ENCODE measurements at places on chromosomes 11 and 22.

DNA sequence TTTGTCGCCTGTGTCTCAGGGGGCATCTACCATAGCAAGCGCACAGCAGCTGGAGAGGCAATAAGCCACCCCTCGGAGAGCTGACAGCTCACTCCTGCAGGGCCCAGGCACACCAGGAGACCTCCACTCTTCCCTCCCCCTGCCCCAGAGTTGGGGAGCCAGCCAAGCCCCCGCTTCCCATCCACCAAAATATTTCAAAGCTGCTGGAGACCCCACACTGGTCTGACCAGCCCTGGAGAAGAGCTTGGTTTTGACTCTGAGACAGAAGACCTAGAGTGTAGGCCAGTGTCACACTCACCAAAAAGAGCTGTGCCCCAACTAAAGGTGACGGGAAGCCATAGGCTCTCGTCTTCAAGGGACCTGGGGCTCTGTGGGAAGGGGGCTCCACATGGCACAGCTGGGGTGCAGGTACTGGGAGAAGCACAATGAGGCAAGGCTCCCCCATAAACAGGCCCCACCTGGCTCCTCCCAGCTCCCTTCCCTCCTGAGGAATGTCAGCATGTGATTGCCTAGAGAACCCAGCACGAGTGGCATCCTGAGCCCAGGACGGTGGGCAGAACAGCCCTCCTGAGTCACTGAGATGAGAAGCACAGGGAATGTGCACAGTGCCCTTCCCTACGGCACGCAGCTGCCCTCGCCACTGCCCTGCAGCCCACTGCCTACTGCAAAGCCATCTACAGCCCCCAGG is 5.8 kb upstream of the GNAZ start:
- DNase-seq, result no peak

- no peak for DNase-seq
Measured at GRCh38 chr11:9095421-9095820, 4.0 kb upstream of the SCUBE2 start.

DNA sequence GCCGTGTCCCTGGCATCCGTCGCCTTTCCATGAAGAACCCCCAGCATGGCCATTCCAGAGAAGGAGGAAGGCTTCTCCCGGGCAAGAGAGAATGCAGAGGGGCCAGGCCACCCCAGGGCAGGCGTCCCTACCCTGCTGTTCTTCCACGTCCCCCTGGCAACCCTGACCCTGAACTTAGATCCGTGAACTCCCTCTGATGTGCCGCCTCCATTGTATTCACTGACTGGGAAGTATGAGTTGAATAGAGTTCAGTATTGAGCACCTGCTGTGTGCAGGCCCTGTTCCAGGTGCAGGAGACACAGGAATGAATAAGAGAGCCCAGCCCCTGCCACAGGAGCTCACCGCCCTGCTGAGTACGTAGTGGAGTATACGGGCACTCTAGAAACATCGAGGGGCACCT is 29.1 kb upstream of the RELT start:
- DNase-seq, result no peak

- DNase-seq, result no peak
Measured at GRCh38 chr22:45743687-45744086, 72.1 kb downstream of the ATXN10 start.

DNA sequence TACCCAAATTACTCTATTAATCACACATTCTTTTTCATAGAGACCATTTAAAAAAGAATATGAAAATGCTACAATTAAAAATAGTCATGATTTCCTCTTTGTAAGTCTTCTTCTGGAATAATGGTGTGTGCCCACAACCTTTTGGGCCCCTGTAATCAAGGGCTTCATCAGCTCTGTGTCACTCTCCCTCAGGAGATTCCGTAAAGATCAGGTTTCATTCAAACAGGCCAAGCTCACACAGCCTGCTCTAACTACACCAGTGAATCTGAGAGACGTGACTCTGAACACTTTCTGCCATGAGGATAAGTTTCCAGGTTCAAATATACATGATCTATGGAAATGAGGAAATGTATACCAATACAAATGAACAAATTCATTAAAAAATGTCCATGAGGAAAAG is 9.5 kb downstream of the DRICH1 start:
- no peak for DNase-seq

DNA sequence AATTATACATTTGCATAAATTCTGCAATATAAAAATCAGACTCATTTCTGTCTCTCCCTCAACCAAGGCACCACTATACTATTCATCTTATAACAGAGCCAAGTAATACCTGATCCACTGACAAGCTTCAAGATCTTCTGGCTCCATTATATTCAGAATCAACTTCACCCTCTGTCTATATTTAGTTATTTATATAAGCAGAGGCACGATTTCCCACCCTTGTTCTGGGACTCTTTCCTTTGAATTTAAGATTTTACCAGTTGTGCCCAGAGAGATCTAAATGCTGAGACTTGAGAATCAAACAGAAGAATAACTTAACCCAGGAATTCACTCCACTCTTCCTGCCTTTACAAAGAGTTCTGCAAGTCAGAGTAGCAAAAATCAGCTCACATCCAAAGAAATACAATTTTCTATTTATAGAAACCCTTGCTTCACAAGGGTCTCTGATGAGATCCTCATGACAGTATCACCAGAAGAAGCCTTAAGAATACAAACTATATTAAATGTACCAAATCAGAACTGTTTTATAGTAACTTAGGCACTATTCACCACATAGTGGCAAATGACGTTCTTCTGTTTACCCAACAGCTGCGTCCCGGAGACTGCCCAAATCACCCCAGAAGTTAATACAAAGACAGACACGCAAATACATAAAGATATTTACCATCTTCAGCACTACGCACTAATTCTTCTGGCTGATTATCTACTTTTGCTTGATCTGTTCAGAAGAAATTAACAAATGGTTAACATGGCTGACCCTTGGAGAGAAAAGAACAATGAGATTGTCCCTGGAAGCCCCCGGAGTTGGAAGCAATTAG is 32.3 kb upstream of the CCDC89 start:
- peak; percentile 19 for DNase-seq

DNA sequence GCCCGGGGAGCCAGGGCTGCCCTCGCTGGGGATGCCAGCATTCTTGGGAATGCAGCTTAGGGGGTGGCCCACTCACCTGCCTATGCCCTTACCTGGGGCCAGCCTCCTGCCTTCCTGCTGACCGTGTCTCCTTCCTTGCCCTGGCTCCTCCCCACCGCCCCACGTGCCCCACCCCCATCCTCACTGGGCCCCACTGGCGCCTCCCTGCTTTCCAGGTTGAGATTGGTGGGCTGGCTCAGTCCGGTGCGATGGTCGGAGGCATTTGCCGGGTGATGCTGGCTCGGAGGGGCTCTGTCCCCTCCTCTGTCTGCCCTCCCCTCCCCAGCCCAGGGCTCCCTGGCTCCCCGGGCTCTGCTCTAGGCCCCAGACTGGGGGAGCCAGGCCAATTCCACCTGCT is 34.1 kb upstream of the GRAMD4 start:
- DNase-seq, result no peak

GRCh38 chr11:64969209-64969608 is 2.7 kb downstream of the MAJIN start:
- DNase-seq, result no peak

DNA sequence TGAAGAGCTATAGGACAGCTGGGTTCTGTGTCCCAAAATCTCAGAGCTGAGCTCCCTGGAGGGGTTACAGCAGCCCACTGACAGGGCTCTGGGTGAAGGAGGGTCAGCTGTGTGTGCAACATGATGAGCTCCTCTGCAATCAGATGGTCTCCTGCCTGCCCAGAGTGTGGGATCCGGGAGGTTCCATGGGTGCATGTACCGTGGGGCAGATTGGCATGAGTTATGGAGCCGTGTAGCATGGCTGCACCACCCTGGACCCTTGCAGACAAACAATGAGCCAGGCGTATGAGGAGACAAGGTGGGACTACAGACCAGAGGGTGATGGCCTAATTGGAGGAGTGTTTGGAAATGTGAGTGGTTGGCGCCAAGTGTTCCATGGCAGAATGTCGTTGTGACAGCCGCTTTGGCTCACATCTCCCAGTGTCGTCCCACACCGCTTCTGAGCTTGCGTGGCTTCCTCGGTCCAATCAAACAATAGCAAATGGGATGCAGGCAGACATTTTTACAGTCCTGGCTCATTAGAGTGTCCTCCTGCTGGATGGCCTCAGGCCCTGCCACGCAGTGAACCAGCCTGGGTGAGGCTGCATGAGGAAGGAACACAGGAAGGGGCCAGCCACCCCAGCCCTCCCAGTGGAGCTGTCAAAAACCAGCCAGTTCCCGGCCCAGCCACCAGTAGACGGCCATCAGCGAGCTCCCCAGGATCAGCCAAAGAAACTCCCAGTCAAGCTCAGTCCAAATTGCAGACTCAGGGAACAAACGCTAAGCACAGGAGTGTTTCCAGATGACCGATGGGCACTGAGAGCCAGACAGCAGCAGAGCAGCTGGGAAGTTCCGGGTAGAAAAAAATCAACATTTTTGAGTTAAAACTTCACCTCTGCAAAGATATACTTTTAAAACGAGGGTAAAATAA is 1066.9 kb downstream of the BRD1 start:
- DNase-seq, result peak; percentile 51

GRCh38 chr11:1675536-1676228 is 21.3 kb upstream of the KRTAP5-6 start:
- peak; percentile 56 for DNase-seq

GRCh38 chr22:43553451-43554258 is 141.8 kb downstream of the MPPED1 start:
- no peak for DNase-seq

DNA sequence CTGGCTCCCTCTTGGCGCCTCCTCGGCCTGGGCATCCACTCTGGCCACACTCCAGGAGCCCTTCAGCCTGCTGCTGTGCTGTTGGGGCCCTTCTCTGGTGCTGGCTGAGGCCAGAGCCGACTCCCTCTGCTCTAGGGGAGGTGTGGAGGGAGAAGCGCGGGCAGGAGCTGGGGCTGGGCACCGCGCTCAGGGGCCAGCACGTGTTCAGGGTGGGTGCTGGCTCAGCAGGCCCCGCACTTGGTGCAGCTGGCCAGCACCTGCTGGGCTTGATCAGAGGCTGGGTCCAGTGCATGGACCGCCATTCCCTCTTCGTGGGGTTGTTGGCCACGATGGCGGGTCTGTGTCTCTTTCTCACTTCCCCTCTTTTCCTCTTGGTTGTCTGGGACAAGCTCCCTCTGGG is 2381.0 kb downstream of the LRRC4C start:
- DNase-seq, result no peak

GRCh38 chr11:46541593-46542371 is 52.0 kb downstream of the AMBRA1 start:
- no peak for DNase-seq

GRCh38 chr22:39908737-39909136 is 7.9 kb downstream of the GRAP2 start:
- DNase-seq, result no peak

DNA sequence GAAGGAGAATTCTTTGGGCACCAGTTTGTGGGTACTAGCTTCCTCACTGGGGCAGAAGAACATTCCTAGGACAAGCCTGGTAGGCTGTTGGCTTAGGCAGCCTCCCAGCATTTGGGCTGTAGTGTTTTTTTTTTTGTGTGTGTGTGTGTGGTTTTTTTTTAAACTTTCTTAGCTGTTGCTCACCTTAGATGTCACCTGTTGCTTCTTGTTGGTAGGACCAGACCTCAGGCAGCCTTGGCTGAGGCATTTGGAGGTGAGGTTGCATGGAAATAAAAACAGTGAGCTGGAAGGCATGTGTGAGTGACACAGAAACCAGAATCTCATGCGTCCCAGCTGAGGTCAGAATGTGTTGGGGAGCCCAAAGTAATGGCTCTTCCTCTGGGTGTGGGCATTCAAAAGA is 21.3 kb downstream of the AMPD3 start:
- DNase-seq, result no peak

DNA sequence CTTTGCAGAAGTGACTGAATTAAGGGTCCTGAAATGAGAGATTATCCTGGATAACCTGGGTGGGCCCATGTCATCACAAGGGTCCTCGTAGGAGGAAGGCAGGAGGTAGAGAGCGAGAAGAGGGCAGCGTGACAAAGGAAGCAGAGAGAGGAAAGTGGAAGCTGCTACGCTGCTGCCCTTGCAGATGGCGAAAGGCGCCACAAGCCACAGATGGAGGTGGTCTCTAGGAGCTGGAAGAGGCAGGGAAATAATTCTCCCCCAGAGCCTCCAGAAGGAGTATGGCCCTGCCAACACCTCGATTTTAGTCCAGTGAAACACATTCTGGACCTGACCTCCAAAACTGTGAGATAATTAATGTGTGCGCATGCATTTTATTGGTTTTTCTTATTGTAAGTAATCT is 13.4 kb downstream of the TMEM184B start:
- no peak for DNase-seq

DNA sequence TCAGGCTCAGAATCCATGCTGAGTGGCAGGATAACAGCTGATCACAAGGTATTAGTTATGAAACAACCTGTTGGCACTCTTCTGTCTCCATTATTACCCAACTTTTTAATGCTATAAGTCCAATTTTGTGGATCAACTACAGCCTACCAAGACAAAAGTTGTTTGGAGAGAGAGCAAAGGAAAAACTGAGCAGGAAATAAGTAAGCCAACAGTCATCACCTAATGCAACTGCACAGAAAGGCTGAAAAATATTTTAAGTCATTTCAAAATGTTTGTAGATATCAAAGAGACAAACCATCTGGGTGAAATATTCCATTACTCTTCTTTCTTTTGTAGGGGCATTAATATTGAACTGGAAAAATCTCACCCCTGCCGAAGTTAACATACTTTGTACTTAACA is 41.6 kb downstream of the FDX1 start:
- peak; percentile 58 for DNase-seq

GRCh38 chr11:19995145-19995544 is 165.1 kb downstream of the DBX1 start:
- no peak for DNase-seq

GRCh38 chr11:132158696-132159095 is 788.3 kb downstream of the NTM start:
- no peak for DNase-seq

DNA sequence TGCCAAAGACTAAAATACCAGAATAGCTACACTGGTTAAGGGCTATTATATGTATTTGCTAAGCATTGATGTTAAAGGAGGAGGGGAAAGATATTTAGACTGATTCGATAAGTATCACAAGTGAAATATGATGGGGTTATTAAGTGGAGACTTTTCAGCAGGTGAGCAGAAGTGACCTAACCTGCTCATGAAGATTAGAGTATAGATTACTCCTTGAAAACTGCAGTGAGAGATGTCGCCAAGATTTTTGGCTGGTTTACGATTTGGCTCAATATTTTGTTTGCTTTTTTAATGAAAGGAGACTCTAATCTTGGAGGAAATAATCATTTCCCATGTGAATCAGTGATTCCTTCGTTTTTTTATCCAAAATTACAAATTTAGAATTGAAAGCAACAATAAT is 1279.5 kb upstream of the TENM4 start:
- DNase-seq, result no peak

Measured in muscle of leg (tissue), 16 donors.